PC-3 (cell line): ENCODE measurements at places on chromosomes 12 and 14.

- no peak for DNase-seq
These were observed 323.6 kb downstream of the ZFP36L1 start for GRCh38 chr14:68469208-68469713.

DNA sequence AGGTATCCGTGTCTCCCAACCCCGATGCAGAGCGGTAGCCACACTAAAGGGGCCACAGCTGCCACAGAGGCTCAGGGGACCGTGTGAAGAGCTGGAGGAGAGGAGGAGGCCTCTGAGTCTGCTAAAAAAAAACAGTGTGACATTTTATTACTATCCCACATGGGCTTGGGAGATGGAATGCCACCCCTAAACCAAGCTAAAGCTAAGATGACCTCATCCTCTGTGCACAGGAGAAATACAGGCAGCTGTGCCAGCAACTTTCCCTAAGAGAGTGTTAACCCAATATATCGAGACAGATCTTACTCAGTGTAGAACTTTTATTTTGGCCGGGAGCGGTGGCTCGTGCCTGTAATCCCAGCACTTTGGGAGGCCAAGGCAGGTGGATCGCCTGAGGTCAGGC is 18.0 kb downstream of the BCL2L14 start:
- DNase-seq = no peak

DNA sequence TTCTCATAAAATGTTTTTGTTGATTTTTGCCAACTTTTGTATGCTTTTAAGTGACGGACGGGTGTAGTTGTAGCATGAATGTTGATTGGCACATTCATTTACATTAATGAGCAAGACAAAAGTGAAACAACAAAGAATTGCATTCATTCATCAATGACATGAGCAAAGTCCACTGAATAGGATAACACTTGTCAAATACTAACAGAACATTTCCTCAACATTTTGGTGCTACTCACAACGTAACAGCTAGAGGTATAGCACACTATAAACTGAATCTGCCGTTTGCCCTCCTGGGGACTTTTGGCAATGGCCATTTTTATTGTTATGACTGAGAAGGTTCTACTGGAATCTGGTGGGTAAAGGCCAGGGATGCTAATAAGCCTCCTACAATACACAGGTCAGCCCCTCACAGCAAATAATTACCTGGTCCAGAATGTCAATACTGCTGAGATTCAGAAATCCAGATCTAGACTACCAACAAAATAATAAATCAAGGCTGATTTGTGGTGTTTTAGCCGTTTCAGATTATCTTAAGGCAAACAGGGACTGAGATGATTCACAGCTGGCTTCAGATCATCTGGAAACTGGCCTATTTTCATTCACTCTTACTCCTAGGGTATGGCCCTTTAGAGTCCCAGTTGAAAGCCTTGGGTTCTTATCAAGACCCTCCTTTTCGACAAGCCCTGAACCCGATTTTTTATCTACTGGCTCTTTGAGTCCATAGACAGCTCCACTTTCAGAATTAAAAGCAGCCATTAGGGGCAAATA is 22.5 kb upstream of the CDKN3 start:
- DNase-seq = peak; percentile 63

GRCh38 chr14:81638656-81639280 is 105.1 kb upstream of the SEL1L start:
- DNase-seq = no peak

GRCh38 chr14:55265197-55265596 is 6.0 kb upstream of the FBXO34 start:
- no peak for DNase-seq

- no peak for DNase-seq
These were observed 4.9 kb downstream of the CD9 start for GRCh38 chr12:6205144-6205539.

- no peak for DNase-seq
These were observed 6.2 kb downstream of the AACS start for GRCh38 chr12:125071456-125071855.

GRCh38 chr14:103746701-103747100 is 31.1 kb downstream of the ZFYVE21 start:
- DNase-seq = peak; percentile 57

GRCh38 chr14:34437729-34438080 is 24.3 kb downstream of the SPTSSA start:
- no peak for DNase-seq

- DNase-seq = peak; percentile 37
These were observed 2.5 kb downstream of the KDM5A start for GRCh38 chr12:386651-387050.

GRCh38 chr14:70086685-70087379 is 101.9 kb downstream of the SLC8A3 start:
- DNase-seq = peak; percentile 60

- peak; percentile 63 for DNase-seq
These were observed 36.7 kb upstream of the RESF1 start for GRCh38 chr12:31922341-31923062.

- no peak for DNase-seq
These were observed 69.6 kb downstream of the PTPN11 start for GRCh38 chr12:112488257-112488876.
